GM23248 (cell line): ENCODE measurements at places on chromosomes 11 and 22. TPM values are rescaled to one million over a fixed set of nuclear protein-coding genes. Genes with fewer than 3 reads are reported as not detected.

The NXPE4 gene
- not detected in 2 replicates for total RNA-seq

The ACR gene
- total RNA-seq: not detected in 2 replicates

The TMEM25 gene
- 4.2 and 10.6 TPM in 2 replicates for total RNA-seq

The IFITM10 gene
- total RNA-seq: 1.6 and 67.4 TPM in 2 replicates

The LDHAL6A gene
- total RNA-seq: not detected in 2 replicates

The C22orf31 gene
- not detected in 2 replicates for total RNA-seq

The ZNF214 gene
- total RNA-seq: 1.3 and 2.1 TPM in 2 replicates

The MUC2 gene
- total RNA-seq: not detected in 2 replicates

The SMTNL1 gene
- not detected in 2 replicates for total RNA-seq

The RAG1 gene
- 0.11 TPM in 1 of 2 replicates, not detected in the other for total RNA-seq
